RKO (cell line): ENCODE measurements at places on chromosomes 7 and 10.

GRCh38 chr7:157010588-157011332 lies at the start of gene MNX1:
TSS of gene MNX1 (minus strand) at chr7:157010663. CDS start at chr7:157010350, 313 bp downstream.
- DNase-seq = peak; percentile 93

DNA sequence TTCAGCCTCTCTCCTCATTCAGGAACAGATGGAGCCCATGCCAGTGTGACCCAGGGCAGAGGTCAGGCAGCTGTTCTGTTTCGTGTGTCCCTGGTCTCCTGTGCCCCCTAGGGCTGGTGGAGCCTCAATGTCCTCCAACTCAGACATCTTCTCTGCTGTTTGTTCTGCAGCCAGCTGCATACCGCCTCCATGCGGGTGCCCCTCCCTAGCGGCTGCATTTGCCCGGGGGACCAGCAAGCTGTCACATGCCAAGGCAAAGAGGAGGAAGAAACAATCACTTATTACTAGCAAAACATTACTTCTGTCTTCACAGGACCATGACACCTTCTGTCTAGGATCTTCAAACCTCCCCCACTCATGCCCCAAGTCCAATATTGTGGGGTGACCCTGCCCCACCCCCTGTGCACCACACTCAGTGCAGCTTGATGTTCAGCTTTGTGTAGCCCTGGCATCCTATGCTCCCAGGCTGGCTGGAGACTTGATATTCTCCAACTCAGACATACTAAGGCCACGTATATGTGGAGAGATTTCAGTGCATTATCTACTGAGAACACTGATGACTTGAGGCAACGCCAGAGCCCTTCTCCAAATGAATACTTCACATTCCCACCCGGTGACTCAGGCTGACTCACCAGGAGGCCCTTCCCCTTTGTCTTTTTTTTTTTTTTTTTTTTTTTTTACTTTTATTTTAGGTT lies 188.9 kb downstream of the SKIDA1 start:
- peak; percentile 87 for DNase-seq

DNA sequence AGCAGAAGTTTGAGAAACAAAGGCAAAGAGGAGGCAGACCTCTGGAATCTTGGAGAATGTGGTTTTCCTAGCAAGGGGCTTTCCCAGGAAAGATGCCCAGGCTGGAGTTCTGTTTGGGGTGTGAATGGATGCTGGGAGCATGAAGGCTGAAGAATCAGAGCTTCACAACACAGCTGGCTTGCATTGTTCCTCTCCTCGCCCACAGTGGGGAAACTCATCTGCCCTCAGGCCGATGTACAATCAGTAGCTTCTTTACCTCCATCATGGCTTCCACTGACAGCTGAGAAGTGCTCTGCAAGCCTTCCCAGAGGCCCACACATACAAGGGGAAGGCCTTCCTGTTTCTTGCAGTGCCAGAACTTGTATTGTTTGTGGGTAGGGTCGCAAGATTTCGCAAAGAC lies 90.8 kb upstream of the HECTD2 start:
- DNase-seq = no peak

DNA sequence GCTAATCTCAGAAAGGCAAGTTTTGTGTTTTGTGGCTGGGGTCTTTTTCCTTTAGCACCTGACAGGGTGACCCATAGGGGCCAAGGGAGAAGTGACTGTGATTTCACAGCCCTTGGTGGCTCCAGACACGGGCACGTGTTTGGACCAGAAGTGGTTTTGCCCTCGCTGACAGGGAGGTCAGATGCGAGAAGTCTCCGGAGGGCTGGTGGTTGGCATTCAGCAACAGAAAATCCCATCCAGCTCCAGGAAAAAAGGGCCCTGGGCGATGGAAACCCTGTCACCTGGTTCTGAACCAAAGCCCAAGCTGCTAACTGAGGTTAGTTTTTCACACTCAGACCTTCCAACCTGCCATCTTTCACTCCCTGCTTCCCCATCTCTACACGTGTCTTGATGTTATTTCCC lies 272.9 kb downstream of the TRIL start:
- no peak for DNase-seq

DNA sequence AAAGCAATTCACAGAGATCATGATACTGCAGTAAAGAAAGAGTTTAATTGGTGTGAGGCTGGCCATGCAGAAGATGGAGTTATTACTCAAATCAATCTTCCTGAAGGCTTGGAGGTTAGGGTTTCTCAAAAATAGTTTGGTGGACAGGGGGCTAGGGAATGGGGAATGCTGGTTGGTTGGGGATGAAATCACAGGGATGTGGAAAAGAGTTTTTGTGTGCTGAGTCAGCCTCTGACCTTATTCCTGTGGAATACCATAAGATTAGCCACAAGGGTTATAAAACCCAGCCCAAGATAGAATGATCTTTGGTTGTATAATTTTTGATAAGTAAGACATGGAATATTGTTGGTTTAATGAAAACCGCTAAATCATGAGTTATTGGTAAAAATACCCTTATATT lies 764.3 kb downstream of the TYW1 start:
- DNase-seq = no peak

- no peak for DNase-seq
Measured at GRCh38 chr7:1231214-1232102, 1.2 kb upstream of the UNCX start.

DNA sequence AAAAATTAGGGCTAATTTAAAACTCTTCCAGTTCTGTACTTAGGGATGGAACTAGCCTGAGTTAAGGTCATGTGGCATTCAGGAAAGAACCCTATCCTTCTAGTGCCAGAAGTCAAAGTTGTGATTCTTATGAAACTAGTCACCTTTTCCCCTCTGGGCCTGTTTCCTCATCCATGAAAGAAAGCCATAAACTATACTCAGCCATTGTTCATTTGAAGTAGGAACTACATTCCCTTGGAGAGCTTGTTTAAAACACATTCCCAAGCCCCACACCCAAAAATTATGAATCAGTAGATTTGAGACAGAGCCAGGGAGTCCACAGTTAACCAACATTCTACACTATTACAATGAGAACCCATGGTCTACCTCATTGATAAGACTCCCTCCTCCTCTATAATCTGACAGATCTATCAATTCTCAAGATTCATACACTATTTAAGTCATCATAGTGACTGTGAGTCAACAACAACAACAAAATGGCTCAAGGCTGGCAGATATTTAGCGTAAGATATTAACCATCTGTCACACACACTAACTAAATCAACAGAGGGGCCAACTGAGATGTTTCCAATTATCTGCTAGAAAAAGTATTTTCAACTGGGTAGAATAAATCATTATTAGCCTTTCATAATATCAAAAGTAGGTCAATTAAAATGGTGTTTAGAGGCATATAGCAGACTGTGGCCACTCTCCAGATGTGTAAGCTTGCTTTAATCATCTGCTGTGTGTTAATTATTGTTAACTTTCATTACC lies 102.3 kb downstream of the SLC25A13 start:
- DNase-seq = no peak

- DNase-seq = peak; percentile 32
Measured at GRCh38 chr7:99709260-99709659, 25.7 kb downstream of the CYP3A7 start.

- no peak for DNase-seq
Measured at GRCh38 chr7:79912213-79912633, 222.4 kb upstream of the GNAI1 start.
